Sigmoid colon (tissue), 7 donors: ENCODE measurements at places on chromosomes 3 and 15.

GRCh38 chr3:192079098-192079497, 618.1 kb downstream of the PYDC2 start:
- no peak for DNase-seq

- DNase-seq = no peak
These were observed 642 bp downstream of the SCAP start for GRCh38 chr3:47475029-47475569.

DNA sequence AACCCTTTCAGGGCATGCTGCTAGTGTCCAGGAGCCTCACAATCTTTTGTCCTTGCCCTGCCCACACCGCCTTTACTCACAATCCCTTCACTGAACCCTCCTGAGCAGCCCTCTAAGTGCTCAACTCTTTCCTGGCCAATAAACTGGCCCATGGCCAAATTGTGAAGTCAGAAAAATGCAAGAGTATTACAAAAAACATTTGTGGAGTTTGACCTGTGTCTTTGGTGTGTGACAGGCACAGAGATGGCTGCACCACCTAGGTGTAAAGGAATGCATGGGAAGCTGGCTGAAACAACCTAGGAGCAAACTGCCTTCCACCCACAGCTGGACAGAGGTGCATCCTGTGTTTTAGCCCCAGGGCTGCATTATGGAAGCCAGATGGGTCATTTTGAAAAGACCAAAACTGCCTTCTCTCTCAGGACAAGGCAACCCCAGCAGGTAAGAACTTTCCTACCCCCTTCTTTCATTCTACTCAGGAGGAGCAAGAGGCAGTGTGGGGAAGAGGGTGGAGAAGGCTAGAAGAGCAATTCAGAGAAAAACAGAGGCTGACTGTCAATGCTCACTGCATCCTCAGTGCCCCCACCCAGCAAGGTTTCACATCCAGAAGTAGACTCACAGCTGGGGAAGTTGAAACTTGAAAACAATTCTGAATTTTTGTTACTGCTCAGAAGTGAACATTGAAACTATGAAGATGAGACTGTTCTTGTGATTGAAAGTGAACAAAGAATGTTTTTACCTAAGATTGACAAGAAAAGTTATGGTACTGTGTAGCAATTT, 78.6 kb downstream of the TRIM42 start:
- no peak for DNase-seq

GRCh38 chr15:66936861-66937582, 128.4 kb upstream of the SMAD3 start:
- DNase-seq = peak; percentile 32

DNA sequence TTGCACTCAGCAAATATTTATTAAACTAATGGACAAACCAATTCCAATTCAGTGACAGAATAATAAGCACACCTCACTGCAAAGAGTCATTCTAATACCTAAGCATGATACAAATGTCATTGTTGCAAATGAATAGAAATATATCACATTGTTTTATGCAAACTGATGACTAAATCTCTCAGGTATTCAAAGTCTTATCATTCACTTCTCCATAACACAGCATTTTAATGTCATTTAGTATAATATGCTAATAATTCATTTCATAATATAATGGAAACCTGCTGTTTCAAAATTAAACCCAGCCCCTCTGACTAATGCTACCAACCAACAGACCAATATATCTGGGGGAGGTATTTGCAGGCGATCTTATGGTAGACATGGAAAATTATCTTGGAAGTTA, 71.8 kb downstream of the FGF7 start:
- no peak for DNase-seq

GRCh38 chr3:41095702-41096101, 103.6 kb upstream of the CTNNB1 start:
- DNase-seq = no peak

DNA sequence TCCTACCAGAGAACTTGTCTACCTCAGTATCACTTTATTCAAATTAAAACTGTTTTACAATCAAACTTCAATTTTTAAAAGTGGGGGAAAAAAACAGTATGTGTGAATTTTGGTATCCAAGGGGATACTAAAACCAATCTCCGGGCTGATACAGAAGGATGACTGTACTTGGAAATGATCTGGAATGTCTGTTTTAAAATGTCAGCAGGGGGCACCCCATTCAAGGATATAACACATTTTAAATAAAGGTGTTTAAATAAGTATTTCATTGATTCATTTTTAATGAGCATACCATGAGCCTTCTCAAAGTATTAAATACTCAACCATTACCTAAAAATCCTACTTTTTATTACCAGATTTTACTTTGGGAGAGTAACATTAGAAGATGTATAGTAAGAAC, 67.9 kb downstream of the ULK4 start:
- no peak for DNase-seq

GRCh38 chr15:80976851-80977250, 12.8 kb downstream of the MESD start:
- DNase-seq = no peak

DNA sequence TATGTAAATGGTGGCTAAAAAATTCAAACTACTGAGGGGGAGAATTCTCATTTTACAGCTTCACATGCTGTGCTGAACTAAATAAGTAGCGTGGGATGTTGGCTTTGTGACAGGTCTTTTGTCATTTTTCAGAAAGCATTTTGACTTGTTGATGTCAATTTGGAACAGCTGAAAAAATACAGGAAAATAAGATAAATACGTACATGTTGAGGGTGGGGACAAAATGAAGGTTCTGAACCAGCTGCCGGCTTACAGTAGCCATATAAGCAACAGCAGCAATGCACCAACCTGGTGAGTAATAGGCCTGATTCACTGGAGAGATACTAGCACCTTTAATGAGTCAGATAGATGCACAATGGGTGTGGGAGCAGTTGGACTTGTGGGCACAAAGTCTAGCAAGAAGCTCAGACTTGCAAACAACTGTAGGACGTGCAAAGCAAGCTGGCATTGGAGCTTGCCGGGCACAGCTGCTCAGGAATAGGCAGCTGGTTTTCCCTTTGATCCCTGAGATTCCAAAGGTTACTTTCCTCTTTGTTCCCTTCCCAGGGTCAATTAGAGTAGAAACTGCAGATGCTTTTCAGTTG, 12.9 kb downstream of the B3GNT5 start:
- DNase-seq = no peak

DNA sequence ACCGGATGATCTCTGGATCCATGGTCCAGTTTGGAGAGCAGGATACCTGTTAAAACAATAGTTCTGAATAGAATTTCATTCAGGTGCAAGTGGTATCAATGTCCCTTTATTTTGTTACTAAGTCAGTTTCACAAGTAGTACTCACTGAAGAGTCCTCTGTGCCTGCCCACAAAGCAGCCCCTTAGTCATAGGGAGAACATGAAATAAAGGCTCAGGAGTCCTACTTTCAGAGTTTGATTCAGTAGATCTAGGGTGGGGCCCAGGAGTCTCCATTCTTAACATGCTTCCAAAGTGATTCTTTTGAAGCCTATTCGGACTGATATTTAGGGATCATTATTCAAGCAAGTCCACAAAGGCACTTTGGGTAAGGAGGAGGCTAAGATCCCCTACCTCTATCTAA, 79.8 kb upstream of the ACKR4 start:
- no peak for DNase-seq

- DNase-seq = no peak
These were observed 55.0 kb downstream of the TMEM39A start for GRCh38 chr3:119408243-119408950.

DNA sequence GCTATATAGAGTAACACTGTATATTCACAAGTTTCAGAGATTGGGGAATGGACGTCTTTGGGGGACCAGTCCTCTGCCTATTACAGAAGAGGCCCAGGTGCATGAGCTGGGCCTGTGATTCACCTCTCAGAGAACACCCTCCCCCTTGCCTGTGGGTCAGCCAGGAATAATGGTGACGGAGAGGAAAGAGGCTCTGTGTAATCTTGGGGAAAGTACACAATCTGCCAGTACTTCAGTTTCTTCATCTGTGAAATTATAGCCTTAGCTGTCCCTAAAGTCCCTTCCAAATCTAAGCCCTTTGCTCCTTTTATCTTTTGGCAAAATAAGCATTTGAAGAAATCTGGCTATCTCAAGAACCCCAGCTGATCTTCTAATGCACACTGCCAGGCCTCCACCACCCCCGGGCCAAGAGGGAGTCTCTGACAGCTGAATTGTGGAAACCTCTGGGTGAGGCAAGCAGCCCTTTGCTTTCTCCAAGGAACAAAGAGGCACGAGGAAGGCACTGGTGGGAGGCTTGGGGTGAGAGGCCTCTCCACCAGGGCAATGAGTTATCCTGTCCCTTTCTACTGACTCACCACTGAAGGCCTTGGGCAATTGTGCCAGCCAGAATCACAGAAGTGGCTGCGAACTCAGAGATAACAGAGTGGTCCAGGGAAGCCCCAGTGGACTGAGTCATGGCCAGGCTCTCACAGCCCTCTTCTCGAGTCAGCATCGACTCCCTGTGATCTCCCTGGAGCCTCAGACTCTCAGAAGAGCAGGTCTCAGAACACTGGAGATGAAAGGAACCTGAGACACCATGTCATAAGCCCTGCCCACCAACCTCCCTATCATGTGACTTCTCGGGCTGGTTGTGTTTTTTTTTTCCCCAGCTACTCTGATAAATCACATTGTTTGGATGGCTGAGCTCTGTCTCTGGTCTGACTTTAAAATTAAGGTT, 31.8 kb downstream of the CCNL1 start:
- DNase-seq = peak; percentile 69

GRCh38 chr15:86653344-86654197, 573.9 kb downstream of the AGBL1 start:
- no peak for DNase-seq

DNA sequence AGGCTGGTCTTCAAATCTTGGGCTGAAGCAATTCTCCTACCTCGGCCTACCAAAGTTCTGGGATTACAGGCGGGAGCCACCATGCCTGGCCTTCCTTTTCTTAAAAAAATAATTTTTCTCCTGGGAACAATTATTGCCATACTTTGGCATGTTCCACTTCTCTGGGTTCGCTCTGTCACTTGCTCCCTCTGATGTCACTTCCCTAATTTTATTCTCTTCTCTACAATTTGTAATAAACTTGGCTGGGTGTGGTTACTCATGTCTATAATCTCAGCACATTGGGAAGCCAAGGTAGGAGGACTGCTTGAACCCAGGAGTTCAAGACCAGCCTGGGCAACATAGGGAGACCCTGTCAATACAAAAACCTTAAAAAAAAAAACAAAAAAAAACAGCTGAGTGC, 6.1 kb upstream of the IMPDH2 start:
- no peak for DNase-seq

- DNase-seq = peak; percentile 77
These were observed 1.8 kb upstream of the SCN5A start for GRCh38 chr3:38651153-38651789.

DNA sequence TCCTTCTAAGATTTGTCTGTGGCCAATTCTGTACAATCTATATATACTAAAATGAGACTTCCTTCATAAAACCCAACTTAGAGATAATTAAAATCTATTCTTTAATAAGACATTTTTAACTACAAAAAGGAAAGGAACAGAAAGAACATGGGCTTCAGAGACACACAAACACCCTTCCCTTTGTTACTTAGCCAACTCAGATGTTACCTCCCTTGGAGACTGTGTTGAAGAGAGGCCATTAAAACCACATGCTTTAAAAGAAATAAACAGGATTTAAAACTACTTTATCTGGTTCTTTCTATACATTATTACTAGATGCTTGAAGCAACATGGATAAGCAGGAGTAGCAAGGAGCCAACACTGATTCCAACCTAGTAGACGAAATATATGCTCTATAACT, 42.0 kb downstream of the LRRFIP2 start:
- no peak for DNase-seq

GRCh38 chr3:141128126-141128777, 77.1 kb downstream of the SPSB4 start:
- no peak for DNase-seq

DNA sequence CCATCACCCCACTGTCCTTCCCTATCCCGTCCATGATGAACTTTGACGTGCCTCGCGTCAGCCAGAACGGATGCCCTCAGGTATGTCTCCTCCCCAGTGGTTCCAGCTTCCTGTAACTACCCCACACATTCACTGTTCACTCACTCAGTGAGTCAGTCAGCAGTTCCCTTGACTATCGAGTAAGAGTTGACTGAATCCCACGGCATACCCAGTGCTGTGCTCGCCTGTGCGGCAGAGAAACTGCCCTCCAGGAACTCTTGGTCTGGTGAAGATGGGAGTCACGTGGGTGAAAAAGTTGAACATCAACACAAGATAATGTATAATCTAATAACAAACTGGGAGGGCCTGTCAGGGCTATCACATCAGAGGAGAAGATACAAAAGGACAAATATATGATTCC, 36.7 kb downstream of the CCDC33 start:
- DNase-seq = no peak

- no peak for DNase-seq
These were observed 503.4 kb upstream of the NECTIN3 start for GRCh38 chr3:110568246-110568645.

DNA sequence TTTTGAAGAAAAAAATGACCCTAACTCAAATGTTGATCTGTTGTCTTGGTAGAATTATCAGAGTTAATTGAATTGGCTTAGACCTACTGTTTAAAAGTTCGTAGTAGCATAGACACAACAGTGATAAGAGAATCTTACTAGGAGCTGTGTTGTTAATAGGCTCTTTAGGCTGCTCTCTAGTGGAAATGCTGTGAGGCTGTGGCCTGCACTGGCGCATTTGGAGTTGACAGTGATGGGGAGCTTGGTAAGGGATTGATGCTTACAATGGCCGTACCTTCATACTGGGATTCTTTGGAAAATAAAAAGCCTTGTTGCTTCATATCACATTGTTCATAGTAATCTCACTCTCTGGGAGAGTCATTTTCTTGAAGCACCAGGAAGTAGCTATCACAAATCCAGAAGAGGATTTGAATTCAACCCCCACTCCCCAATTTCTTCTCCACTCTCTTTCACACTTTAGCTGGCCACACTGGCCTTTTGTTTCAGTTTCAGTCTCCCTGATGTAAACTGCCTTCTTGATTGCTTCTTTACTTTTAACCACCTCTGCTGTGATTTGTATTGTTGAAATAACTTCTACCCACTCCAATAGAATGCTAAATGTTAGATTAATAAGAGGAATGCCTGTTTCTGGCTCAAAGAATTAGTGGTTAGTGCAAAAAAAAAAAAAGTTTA, 56.6 kb downstream of the CEP63 start:
- DNase-seq = no peak

GRCh38 chr3:112634786-112635541, 6.0 kb downstream of the CCDC80 start:
- no peak for DNase-seq

DNA sequence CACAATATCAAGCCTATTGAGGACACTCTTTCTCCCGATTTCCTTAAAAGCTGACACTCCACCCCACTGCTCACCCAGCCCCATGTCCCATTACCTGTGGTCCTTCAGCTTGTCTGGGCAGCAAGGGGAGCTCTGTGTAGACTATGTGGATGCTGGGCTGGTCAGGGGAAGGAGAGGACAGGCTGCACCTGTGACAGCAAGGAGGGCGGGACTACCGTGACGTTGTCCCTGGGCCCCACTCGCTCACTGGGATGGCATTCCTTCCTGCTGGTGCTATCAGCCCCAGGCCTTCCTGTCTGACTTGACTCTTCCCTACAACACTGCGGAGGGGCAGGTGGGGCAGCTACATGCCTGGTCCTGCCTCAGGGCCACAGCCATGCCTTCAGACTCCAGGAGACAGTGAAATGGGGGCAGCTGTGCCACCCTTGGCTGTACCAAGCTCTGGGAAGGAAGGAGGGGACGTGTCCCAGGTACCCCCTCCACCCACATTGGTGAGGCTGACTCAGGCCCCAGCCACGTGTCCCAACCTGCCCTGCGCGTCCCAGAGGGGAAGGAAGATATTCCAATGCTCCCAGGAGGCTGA, at the start of gene TMEM40:
TSS of gene TMEM40 (minus strand) at position 163 of the 583 bp plus-strand sequence. CDS start 9,427 bp downstream, outside the sequence.
- DNase-seq = no peak
